Chondrocyte (in vitro differentiated cells): ENCODE measurements at places on chromosomes 6 and 20. TPM values are rescaled to one million over a fixed set of nuclear protein-coding genes. Genes with fewer than 3 reads are reported as not detected.
A peak's percentile ranks its signal among the peaks of the same experiment; 100 is the strongest.

- no peak for DNase-seq
These were observed 6.7 kb downstream of the TOX2 start for GRCh38 chr20:43921227-43921780.

- no peak for DNase-seq
These were observed 47.4 kb upstream of the CCDC28A start for GRCh38 chr6:138726066-138726756.

DNA sequence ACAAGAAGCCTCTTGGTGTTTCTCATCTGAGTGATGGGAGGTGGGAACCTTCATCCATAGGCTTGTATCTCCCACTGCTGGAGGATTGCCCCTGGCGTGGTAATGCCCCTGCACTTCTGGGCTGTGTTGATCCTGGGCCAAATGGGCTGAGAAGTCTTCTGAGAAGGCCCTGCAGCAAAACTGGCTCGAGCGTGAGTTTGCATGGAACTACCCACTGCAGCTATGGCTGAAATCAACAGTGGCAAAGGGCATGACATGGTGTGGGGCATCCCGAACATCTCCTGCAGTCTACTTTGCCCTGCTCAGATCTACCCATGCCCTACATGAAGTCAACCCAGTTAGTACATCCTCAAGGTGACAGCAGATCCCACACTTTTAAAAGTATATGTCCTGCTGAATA is 130.6 kb downstream of the NRN1 start:
- no peak for DNase-seq

DNA sequence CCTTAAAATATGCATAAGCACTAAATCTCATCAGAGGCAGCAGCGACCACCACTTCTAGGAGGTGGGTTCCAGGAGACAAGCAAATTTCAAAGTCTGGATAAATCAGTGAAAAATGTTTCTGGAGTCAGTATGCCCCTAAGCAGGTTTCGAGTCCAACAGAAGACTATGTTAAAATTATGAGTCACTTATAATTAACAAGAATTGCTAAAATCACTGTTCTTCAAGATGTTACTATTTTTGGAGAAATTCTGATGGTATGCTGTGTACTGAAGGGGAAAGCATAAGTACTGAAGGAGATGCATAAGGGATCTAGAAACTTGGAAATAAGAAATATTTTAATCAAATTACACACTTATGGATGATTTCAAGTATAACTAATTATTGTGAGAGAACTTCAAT is 58.0 kb downstream of the DTNBP1 start:
- no peak for DNase-seq

DNA sequence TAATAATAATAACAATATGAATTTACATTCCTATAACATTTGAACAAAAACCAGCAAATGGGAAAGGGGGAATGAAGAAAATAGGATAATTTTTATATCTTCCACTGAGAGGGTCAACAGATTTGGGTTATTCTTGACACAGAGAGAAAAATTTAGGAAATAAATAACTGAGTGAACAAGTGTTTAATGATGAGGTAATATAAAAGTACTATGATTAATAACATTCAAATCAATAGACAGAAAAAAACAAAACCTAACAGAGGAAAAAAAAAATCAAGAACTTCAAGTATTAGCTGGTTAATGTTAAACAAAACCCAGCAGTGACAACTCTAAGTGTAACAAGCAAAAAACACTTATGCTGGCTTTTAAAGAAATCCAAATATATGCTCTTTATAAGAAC is 66.5 kb downstream of the LCA5 start:
- no peak for DNase-seq

GRCh38 chr6:126041516-126041915 is 55.2 kb downstream of the TRMT11 start:
- no peak for DNase-seq

- no peak for DNase-seq
These were observed 41.6 kb downstream of the CYP39A1 start for GRCh38 chr6:46610862-46611553.

DNA sequence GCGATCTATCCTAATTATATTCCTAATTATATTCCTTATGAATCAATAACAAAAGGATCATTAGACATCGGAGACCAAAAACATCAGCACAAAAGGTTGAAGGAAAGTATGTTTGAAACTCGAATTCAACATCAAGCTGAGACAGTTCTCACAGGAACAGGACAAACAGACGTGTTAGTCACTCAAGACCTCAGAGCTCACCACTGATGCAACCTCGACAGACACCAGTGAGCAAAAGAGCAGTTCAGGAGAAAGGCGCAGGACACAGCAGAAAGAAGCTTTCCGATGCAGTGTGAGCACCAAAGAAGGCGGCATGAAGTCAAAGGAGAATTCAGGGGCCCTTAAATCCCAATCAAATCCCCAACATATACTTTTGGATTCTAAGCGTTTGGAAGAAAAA is 6.3 kb upstream of the RAMACL start:
- no peak for DNase-seq

DNA sequence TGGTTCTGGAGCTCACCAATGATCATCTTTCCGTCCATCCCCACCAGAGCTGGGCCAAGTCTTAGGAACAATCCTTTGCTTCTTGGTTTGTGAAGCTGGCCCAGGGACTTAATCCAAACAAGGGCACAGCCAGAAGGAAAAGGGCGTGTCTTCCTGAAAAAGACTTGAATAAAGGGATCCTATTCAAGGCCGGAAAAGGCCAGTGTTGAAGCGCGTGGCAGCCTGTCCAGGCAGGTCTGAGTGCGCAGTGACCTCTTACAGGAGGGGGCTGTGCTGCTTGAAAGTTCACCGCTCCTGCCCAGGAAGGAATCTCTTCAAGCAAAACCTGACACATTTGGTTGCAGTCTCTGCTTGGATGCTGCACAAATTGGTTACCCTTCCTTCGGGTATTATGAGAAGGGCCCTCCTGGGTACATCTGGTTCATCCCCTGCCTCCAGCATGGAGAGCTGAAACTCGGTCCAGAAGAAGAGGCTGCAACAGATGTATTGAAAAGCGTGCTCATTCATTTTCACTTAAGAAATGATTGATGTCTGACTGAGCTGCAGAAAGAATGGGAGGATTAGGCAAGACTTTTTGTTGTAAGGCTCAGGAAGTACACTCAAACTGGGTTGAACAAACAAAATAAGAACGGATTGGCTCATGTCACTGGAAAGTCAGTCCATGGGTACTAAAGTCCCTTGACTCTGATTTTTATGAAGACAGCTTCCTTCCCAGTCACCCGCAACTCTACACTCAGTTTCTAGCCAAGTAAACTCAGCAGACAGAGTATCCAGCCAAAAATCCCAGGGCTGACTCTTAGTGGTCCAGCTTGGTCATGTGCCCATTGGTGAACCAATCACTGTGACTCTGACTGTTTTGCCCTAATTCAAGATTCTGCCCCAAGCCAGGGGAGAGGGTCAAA is 136.3 kb downstream of the TFAP2C start:
- DNase-seq: no peak

- DNase-seq: no peak
These were observed 85.6 kb downstream of the QKI start for GRCh38 chr6:163500105-163500504.

DNA sequence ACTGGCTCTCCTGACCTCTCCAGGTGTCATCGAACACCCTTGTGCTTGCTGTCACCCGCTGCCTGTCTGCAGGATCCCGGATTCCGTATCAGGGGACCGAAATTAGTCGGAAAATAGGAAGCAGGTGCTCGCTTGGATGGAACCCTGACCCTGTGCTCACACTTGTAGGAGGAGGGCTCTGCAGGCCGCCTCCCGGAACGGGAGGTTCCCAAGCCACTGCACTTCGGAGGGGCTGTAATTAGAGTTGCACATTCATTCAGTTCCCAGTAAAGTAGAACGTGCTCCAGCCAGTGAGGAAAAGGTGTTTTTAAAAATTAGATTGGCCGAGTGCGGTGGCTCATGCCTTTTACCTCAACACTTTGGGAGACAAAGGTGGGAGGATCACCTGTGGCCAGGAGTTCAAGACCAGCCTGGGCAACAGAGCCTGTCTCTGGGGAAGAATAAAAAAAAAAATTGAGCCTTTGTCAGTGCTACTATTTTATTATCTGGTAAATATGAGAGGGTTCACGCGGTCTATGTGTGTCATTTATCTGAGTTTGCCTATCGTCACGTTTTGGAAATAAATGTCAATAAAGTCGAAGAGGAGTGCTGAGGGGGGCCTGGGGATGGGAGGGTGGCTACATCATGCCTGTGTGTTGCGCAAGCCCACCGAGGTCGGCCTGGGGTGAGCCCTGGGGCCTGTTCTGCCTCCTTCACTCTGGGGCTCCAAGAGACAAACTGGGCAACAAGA is 1.5 kb upstream of the GMEB2 start:
- peak; percentile 40 for DNase-seq

- DNase-seq: no peak
These were observed 477.6 kb upstream of the CITED2 start for GRCh38 chr6:139852067-139852466.

DNA sequence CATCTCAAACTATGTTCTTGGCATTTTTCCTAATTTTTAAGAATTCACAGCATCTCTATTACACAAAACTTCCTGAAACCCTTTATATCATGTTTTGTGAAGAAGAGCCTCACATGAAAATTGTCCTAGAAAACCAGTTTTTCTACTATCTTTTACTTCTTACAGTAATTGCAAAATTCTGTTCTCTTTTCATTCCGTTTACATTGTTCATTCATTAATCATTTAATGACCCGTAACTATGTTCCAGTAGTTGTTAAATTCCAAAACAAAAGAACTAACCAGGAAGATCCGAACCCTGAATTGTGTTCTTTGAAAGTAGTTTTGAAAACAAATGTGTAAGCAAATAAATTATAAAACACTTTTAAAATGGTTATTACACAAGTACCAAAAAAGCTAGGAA is 597.0 kb downstream of the EYS start:
- DNase-seq: no peak

- no peak for DNase-seq
These were observed 61.7 kb upstream of the SLC22A23 start for GRCh38 chr6:3518356-3519190.

DNA sequence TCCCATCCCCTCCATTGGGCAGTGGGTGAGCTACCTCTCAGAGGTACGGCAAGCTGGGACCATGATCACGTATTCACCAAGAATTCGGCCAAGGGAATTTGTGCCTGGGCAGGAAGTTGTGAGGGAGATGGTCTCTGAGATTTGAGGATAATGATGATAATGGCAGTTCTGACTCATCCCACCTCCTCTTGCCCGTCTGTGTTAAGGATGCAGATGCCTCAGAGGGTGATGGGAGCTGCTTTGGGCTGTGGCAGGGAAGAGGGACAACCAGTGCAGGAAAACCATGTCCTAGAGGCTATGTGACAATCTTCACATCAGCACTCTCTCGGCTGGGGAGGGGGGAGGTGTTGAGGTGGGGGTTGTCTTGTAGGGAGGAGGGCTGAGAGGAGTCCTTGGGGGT is 4.3 kb downstream of the TGM6 start:
- DNase-seq: no peak

GRCh38 chr6:170345662-170346061 is 39.1 kb downstream of the FAM120B start:
- no peak for DNase-seq

DNA sequence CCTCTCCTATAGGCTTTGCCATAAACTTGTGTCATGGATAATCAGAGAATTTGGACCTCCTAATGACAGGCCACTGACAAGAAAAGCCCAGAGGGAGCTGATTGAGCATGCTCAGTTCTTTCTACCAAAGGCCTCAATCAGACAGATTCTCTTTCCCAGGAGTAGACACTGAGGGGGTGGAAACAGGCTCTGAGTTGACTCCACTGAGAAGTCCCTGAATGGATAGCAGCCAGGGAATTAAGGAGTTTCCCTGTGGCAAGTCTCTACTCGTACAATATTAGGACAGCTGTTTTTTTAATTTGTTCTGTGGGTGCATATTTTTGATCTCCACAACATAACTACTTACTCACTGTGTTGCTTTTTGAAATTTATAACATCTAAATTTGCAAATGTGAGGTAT is 63.3 kb downstream of the SLC16A10 start:
- DNase-seq: no peak

GRCh38 chr6:125533710-125534397 is 215.6 kb upstream of the HEY2 start:
- DNase-seq: no peak

DNA sequence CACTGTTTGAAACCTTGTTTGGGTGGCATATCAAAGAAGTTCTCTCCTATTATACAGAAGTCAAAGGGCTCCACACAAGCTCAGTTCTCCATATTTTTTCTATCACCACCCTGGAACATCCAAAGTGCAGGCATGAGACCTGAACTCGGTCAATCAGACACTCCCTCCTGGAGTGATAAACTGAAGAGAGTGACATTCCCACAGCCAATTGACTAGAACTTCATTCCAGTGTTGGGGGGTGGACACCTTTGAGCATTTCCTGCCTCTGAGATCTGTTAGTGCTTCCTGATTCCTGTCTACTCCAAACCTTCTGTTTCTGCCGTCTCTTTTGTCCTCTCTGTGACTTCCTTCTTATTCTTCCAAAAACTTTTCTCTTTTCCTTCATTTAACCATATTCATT is 220.7 kb upstream of the NOX3 start:
- no peak for DNase-seq

DNA sequence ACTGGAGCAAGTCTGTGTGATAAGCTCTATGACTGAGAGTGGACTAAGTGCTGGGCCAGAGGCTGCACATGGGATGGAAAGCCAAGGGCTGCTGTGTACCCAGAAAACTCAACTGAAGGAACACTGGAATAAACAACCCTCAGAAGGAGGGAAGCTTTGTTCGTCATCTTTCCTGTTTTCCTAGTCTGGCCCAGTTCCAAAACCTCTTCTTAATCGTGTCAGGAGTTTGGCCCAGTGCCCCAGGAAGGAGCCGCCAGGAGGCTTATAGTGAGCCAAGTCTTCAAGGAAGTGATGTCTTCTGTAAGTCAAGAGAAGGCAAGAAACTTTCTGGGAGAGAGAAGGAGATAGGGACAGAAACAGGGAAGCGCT is 23.3 kb upstream of the TOP1 start:
- DNase-seq: no peak

DNA sequence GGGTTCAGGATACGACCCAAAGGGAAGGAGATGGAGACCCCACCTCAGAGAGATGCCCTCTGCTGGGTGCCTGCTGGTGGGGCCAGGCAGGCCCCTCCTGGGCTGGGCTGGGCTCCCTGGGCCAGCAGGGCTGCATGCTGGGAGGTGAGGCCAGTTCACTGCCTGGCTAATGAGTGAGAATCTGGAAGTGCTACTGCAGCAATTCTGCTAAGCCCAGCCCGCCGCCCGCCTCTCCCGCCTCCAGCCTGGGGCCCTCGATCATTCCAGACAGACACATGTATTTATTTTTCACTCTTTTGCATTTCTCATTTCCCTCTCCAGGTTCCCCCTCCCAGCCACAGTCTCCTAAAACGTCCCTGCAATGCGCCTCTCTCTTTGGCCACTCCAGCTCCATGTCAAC is 79.6 kb downstream of the CDH22 start:
- DNase-seq: no peak

Gene PBOV1
- total RNA-seq: not detected in 3 replicates

Gene SNAP91
- total RNA-seq: 0.15 to 0.23 TPM (median 0.20 TPM) in 3 replicates

Gene PPP1R3G
- 0.56 to 2.6 TPM (median 2.2 TPM) in 3 replicates for total RNA-seq

Gene UBR2
- total RNA-seq: 20.9 to 25.7 TPM (median 20.9 TPM) in 3 replicates

Gene SLC35D3
- total RNA-seq: not detected in 3 replicates

Gene FAXC
- 6.8 to 9.7 TPM (median 8.0 TPM) in 3 replicates for total RNA-seq

Gene RIMS1
- total RNA-seq: 5.7 to 16.6 TPM (median 6.6 TPM) in 3 replicates

Gene TEAD3
- 35.1 to 57.1 TPM (median 56.8 TPM) in 3 replicates for total RNA-seq

Gene C6orf58
- total RNA-seq: not detected in 3 replicates

Gene RIPPLY2
- total RNA-seq: not detected in 3 replicates

Gene XKR7
- total RNA-seq: 0.02 TPM in 1 of 3 replicates, not detected in the others

Gene CAGE1
- not detected in 3 replicates for total RNA-seq
